ENCODE measurements at places on chromosomes 6 and 20.

DNA sequence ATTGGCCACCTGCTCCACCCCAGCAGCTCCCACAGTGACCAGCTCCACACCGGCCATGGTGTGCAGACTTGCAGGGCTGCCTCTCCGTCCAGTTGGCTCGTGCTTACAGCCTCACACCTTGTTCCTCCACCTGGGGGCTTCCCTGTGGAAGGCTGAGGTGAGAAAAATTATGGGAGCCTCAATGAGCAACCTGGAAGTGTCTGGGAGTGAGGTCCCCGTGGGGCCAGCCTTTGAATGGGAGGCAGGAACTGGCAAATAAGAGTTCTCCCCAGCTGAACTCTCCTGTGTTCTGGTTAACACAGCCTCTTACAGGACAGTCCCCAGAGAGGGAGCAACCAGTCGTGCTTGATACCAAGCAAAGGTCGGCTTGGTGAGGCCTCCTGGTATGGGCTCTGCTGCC is 3.8 kb upstream of the PFDN4 start:
- no peak for DNase-seq

GRCh38 chr20:63529180-63529860 is 7.9 kb downstream of the PTK6 start:
- DNase-seq = no peak

GRCh38 chr20:24787071-24787470 is 162.0 kb upstream of the CST7 start:
- DNase-seq = no peak

GRCh38 chr6:167137881-167138280 is 15.0 kb downstream of the CCR6 start:
- DNase-seq = no peak

DNA sequence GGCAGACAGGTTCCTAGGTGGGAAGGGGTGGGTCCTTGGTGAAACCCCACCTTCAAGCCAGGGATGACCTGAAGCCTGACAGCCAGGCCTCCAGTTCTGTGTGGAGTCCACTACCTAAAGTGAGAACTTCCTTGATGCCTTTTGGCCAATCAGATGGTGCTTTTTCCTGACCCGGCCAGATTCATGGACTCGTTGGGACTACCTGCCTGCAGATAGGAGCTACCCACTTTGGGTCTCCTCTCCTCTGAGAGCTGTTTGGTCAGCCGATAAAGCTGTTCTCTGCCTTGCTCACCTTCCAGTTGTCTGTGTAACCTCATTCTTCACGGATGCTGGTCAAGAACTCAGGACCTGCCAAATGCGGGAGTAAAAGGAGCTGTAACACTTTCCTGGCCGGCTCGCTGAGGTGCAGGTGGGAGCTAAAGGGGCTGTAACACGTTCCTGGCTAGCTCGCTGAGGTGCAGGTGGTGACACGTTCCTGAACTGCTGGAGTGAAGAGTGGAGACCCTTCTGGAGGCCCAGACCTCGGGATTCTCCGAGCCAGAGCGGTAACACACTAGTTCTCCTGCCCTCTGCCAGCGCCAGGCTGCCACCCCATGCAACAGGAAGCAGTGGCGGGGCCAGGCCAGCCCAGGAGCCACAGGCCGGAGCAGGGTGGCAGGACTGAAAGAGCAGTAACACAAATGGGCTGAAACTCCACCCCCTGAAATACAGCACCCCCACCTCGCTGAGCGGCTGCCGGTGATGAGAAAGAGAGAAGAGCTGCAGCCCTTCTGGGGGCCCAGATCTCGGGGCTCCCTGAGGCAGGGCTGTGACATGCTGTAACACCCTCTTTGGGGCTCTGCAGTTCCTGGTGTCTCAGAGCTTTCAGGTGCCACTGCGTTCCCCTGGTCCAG is 13.6 kb upstream of the DBNDD2 start:
- DNase-seq = no peak

- DNase-seq = no peak
Observed at GRCh38 chr6:11433860-11434259, 103.7 kb upstream of the TMEM170B start.

DNA sequence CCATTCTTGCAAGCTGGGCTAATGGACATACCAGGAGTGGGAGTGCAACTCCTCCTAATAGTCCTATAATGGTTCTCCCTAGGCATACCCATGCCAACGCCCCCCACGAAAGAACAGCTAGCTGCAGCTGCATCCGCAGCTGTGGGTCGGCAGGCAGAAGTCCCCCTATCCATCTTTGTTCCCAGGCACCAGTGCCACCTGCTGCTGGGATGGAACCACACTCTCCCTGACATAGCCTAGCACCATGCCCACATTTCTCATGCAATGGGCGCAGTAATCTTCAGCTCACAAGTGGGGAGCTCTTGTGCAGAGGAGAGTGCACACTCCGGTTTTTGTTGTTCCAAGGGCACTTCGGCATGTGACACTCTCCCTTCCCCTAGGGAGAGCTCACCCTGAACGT is 567.8 kb downstream of the GRIK2 start:
- no peak for DNase-seq

DNA sequence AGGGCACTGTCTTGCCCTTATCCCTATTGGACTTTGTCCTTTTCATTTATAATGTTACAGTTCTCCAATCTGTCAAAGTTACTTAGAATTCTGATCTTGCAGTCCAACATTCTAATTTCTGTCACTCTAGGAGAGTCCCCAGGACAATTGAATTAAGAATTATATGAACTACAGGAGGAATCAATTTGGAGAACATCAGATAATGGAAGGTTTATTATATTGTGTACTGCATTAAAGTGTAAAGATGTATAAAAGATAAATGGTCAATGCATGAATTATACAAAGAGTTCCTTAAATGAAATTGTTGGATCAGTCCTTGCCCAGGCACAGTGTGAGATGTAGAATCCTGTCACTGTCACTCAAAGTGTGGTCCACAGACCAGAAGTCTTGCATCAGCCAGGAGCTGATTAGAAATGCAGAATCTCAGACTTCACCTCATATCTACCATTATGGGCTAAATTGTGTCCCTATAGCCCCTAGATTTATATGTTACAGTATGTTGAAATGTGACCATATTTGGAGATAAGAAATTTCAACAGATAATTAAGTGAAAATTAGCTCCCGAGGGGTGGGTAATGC is 145.5 kb downstream of the BTBD3 start:
- DNase-seq = no peak

DNA sequence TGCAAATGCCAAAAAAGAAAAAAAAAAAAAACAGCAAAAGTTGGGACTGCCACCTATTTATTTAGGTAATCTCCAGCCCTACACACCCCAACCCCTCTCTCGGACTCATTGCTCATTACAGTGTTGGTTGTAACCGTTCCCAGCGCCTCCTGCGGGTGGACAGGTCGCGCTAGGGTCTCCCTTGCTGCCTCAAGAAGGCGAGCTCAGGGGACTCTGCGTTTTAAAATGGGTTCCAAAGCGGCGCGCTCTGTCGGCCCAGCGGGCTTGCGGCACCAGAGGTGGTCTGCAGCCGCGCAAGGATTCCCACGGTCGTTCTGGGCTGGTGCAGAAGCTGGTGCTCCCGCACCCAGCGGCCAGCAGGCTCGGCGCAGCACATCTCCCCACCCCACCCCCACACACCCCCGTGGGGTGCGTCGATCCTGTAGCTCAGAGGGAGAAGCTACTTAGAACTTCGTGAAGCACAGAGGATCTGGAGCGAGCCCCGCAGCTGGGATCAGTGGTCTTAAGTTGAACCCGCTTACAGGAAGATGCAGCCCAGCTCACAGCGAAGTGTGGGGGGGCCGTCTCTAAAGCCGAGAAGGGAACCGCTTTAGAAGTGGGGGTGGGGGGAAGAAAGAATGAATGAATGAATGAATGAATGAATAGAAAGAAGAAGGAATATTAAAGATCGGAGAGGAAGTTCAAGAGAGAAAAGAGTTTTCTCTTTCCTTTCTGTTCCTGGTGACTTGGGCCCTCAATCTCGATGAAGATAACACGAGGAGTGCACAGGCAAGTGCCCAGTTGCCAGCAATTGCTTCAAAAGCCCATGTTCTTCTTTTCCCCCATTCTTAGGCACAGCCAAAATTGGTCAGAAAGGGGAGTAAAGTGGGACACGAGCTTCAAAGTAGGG is 780 bp downstream of the TFAP2A start:
- DNase-seq = no peak

DNA sequence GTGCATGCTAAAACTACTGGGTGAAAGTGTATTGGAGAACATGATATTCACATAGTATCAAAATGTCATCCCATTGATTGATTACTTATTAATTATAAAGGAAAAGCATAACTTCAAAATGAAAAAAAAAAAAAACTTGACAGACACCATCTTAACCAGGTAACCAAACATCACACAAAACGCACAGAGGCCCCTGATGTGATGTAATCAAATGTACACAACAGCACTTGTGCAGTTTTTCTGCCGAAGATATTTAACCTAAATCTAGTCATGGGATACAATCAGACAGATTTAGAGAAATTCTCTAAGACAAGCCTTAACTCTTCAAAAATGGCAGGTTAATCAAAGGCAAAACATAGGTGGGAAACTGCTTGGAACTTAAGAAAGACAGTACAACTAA is 102.0 kb upstream of the TENT5A start:
- no peak for DNase-seq

DNA sequence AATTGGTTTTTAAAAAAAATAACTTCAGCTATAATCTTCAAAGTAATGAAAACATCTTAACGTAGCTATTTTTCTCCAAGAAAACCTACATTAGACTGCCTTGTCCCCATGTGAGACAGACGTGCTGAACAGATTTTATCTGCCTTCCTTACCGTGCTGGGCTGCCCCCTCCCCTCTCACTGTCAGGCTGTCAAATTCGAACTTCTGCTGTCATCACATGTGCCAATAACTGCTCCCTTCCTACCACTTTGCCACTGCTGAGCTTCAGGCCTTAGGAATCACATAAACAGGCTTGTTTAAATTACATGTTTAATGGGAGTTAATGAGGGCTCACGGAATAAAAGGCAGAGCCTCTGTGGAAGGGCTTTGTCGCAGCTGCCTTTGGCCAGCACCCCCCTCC is 77.0 kb upstream of the NHSL1 start:
- DNase-seq = no peak

GRCh38 chr6:101259505-101259904 is 134.0 kb upstream of the GRIK2 start:
- no peak for DNase-seq

- peak; percentile 71 for DNase-seq
Observed at GRCh38 chr6:37210313-37210968, 40.5 kb downstream of the PIM1 start.
